DMS153 (cell line): ENCODE measurements at places on chromosomes 4 and X.

GRCh38 chr4:94571715-94572114 is 120.0 kb downstream of the PDLIM5 start:
- no peak for DNase-seq

DNA sequence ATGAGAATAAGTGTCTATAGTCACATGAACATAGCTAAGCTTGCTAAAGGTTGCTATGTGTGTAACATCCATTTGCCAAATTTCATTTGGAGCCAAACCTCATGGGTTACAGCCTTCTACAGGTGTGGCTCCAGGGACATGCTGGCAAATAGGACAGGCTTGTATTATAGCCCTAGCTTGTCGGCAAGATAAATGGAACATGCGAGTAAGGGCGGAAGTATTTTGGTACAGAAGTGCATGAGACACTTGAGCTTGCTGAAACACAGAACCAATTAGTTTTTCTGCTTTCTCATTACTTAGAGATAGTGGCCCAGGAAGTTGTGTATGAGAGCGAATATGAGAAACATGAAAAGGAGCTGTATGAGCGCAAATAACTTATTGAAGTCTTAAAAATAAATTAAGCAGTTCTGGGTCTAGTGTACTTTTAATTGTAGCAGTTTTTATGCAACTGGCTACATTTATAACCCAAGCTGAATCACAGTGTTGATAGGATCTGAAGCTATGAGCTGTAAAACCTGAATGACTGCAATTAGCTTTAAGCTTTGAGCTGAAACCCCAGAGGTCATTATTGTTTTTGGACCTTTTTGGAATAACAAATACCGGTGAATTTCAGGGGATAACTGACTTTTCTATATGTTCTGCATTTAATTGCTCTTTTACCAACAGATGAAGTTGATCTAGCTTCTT is 64.6 kb downstream of the KDM5C start:
- DNase-seq: no peak

DNA sequence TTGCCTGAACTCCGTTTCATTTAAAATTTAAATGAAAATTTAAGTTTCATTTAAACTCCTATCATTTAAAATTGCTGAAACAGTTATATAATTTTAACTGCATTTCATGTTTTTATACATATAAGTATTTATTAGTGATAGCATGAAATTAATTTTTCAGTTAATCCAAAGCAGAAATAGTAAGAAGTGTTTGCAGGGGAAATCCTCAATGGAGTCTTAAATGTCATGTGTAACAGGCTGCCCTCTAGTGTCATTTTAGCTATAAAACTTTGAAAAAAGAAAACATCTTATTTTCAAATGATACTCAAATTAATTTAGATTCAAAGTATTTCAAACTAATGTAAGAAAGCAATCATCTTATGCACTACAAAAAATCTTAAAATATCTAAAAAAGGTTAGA is 27.2 kb downstream of the TAPT1 start:
- DNase-seq: no peak

DNA sequence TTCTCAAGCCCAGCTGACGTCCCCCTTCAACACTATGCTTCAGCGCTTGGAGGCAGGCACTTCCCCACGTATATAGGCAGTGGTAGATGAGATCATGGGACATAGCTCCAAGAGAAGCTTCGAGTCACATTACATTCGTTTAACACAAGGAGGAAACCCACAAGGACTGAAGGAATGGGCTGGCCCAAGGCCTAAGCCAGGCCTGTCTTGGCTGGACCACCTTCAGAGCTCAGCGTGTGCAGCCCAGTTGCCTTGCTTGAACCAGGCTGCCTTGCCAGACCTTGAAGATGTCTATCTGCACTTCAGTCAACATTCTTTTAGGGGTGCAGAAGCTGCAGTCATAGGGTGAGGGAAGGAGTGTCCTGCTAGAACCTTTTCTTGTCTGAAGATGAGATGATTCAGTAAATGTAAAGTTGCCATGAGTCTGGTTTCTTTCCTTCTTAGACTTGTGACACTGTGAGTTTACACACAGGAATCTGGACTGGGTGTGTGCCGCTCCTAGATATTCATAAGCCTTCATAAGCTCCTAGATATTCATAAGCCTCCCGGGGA is 144.1 kb upstream of the RBPJ start:
- DNase-seq: no peak

- DNase-seq: no peak
Observed at GRCh38 chr4:183469285-183469684, 24.8 kb downstream of the CDKN2AIP start.

GRCh38 chrX:20248592-20249192 is 18.0 kb downstream of the RPS6KA3 start:
- no peak for DNase-seq

DNA sequence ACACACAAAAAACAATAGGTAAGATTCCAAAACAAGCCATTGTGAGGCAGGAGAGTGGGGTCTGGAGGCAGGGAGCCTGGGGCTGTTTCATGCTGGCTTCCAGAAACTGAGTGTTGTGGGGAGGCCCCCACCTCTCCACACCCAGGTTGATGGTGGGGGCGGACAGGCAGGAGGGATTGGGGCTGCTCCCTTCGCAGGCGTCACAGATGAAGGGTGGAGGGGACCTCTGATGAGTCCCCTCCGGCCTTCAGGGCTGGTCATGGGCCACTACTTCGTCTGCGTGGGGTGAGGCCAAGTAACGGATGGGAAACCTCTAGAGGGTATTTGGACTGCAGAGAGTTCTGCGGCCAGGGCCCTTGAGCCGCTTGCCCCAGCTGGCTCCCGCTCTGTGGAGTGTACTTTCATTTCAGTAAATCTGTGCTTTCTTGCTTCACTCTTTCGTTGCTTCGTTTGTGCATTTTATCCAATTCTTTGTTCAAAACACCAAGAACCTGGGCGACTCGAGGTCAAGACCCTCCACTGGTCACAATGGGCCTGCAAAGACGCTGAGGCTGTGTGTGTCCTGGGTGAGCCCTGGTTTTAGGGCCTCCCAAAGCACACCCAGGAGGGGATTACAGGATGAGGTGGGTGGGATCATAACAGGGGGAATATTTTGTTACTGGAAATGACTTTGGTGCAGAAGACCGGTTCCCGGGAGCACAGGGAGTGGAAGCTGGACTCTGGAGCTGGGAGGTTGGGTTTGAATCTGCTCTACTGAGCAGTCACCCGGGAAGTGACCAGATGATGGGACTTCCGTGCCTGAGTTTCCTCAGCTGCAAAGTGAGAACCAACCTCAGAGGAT is 83.7 kb upstream of the ADRA2C start:
- DNase-seq: no peak

DNA sequence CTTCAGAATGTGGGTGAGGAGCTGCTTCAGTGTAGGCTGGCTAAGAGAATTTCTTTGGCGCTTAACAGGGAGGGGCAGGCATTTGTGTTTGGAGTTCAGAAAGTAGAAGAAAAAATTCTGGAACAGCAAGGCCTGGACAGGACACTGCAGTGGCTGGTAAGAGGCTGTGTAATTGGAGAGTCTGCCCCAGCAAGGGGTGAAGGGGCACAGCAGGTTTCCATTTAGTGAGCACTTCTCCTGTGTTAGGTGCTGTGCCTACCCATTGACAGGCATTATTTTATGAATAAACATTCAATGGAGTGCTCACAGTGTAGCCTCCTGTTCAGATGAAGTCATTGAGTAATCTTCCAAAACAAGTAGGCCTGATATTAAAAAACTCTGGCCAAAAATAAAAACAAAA is 10.7 kb upstream of the CPE start:
- DNase-seq: no peak

DNA sequence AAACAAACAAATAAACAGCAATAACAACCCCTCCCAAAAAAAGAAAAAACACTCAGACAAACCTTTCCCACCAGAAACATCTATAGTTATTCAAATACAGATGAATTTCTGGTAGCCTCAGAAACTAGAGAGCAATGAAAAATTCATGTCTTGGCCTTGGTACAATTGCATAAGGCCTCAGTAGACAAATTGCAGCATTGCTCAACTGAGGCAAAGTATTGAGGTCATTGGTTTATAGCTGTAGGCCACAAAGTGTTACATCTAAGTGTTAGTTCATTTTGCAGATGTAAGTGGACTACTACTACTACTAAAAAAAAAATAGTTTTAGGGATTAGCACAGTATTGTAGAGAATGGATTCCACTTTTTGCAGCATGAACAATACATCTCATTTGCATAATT is 2268.3 kb downstream of the ARAP2 start:
- no peak for DNase-seq

GRCh38 chr4:122716825-122717448 is 15.6 kb upstream of the BBS12 start:
- DNase-seq: peak; percentile 26
